G401 (cell line): ENCODE measurements at places on chromosomes 1 and 21. TPM values are rescaled to one million over a fixed set of nuclear protein-coding genes. Genes with fewer than 3 reads are reported as not detected.
A peak's percentile ranks its signal among the peaks of the same experiment; 100 is the strongest.

GBP6 gene
- not detected in 2 replicates for total RNA-seq

DNA sequence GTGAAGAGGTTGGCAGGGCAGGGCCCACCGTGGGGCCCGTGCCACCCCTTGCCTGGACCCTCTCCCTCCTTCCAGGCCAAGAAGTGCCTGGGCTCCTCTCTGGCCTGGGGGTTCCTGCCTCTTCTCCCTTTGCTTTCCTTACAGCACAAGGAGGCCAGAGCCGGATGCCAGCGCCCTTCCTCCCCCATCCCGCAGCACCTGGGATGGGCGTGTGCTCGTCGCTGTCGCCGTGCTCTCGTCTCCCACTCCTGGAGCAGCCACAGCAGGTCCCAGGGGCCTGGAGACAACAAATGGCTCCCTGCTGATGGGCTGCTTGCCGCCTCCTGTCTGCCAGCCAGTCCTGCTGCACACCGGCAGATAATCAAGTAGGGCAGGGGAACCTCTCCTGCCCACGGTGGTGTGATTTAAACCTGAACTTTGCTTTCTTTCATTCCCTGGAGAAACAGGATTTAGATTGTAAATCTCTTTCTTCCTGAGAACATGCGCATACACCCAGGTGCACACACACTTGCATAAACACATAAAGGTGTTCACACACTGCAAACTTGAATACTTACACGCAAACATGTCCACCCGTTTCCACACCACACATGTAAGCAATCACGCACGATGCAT is 50.8 kb upstream of the POU3F1 start:
- no peak for DNase-seq

SYT14 gene
- total RNA-seq = 37.5 and 58.0 TPM in 2 replicates

FAM3B gene
- total RNA-seq = not detected in 2 replicates

RUNX1 gene
- 0.49 TPM in 1 of 2 replicates, not detected in the other for total RNA-seq

DNA sequence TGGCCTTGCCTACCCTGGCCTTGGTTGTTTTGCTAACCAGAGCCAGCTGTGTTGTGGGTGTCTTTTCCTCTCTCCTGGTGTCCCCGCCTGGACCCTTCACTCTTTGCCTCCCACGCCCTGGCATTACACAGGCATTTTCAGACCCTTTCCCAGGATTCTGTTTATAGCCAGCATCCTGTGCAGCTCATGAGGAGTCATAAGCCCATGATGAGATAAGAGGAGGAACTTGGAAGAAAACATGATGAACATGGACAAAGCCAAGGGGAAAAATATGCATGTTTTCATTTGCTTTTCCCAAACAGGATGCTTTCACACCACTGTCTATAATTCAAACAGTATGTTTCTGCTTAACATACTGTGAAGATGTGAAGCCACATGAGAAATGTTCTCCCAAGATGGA is 18.7 kb upstream of the WARS2 start:
- no peak for DNase-seq

DNA sequence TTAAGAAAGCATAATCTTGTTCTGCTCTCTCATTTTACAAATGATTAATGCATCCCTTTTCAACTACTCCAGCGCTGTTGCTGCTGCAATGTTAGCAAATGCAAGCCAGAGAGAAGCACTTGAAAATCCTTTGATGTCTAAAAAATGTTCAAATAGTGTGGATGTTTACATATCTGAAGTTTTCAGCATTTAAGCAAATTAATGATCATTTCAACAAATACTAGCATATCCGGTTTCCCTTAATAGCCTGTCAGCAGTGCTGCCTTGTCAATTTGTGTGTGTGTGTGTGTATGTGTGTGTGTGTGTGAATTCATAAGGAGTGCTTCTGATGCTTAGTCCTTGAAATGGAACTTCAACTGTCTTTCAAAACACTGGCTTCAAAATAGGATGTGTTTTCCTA is 48.1 kb upstream of the WNT2B start:
- no peak for DNase-seq

ITGB2 gene
- not detected in 2 replicates for total RNA-seq

DNA sequence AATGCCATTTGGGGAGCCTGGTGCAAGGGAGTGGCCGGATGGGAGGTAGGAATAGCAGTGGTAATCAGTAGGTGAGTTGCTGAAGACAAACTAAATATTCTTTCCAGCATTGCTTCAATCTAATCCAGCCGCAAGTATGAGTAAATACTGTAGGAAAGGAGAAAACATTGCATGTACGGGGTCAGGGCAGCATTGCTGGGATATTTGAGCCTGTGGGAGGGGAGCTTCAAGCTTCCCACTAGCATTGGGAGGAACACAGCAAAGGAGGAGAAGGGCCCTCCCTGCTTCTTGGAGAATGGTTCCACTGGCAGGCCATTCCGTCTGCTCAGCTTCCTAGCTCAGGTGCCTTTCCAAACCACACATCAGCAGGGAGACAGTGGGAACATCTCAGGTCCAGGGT is 15.2 kb downstream of the CAPN2 start:
- no peak for DNase-seq

- peak; percentile 30 for DNase-seq
These were observed 69.5 kb downstream of the LHX8 start for GRCh38 chr1:75203415-75204277.

- no peak for DNase-seq
These were observed 32.9 kb upstream of the ATP2B4 start for GRCh38 chr1:203593723-203594122.

DNA sequence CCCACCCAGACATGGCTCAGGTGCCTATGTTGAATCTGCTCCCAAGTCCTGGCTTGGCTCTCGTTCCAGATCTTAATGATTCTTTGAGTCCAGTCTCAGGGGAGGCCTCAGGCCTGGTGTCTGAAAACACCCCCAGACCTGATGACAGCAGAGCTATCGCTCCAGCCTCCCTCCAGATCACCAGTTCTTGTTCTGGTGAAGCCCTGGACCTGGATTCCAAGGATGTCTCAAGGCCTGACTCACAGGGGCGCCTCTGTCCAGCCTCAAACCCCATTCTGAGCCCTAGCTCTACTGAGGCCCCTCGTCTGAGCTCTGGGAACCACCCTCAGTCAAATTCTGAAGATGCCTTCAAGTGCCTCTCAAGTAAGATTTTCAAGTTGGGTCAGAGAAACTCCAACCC is 11.4 kb downstream of the MROH7 start:
- DNase-seq = no peak

- no peak for DNase-seq
These were observed 21.2 kb downstream of the IQGAP3 start for GRCh38 chr1:156551066-156551643.

DNA sequence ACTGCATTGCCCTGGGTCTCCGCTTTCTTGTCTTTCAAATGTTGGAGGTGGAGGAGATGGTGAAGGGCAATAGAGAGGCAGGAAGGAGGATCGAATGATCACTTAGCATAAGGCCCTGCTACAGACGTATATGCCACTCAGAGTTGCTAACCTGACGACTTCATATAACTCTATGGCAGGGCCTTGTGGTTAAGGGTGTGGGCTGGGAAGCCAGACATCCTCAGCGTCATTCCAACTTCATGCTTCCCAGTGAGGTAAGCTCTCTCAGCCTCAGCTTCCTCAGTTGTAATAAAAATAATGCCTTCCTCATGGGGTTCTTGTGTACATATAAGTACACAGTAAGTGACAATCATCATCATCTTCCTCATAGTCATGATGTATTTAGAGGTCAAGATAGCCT is 54.6 kb downstream of the CASQ2 start:
- no peak for DNase-seq

ILDR2 gene
- 0.86 and 1.6 TPM in 2 replicates for total RNA-seq

DNA sequence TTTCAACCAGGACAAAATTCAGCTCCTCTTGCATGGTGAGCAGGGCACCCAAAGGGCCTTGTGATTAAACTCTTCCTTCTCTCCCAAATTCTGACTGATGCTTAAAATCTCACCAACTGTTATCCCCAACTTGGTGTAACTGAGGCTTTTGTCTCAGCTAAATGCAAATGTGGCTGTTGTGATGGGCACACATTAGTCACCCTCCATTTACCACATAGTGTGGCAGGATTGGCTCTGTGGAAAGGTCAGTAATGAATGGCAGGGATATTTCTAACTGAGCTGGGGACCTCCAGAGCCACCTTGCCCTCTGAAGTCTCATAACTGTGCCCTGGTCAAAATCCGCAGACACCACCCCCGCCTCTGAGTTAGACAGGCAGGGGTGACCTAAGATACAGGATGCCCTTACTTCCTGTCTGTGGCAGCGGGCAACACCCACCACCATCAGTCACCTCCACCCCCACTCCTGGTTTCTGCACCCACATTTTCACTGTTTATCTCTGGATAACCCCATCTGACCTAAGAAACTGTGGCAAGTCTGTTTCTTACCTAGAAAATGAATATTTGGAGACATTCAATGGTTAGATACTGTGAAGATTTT is 25.4 kb upstream of the RGS16 start:
- no peak for DNase-seq

ADARB1 gene
- total RNA-seq = 67.7 and 68.1 TPM in 2 replicates

- DNase-seq = peak; percentile 26
These were observed 36.7 kb downstream of the ERI3 start for GRCh38 chr1:44318097-44319088.

- DNase-seq = no peak
These were observed 14.2 kb downstream of the ARHGEF2 start for GRCh38 chr1:155964193-155964592.

SAMD13 gene
- not detected in 2 replicates for total RNA-seq

DNA sequence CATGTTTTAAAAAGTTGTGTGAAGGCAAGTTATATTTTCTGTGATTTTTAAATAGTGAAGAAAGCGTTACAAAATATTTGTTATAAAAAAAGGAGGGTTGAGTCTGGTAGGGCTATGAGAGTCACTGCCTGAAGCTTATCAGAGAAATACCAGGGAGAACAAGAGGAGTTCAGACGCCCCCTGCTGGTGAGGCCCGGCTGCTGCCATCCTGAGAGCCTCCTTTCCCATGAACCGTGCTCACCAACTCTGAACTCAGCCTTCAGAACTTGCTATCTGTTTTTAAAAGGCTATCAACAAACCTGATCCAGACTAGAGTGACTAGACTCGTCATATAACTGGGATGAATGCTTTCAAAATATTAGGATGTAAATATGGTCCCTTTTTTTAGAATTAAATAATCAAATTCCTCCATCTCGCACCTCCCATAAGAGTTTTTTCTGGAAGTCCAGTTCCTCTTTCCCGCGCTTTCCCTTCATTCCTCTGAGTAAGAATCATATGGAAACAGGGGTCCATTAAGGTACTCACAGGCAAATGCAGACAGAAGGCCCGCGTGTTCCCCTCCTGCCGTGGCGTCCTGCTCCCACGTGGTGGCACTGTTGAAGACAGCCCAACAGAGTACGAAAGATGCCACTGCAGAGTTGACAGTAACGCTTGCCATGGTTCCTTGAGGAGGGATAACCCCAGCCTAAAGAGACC is 26.2 kb upstream of the SPATA6 start:
- peak; percentile 61 for DNase-seq

DNA sequence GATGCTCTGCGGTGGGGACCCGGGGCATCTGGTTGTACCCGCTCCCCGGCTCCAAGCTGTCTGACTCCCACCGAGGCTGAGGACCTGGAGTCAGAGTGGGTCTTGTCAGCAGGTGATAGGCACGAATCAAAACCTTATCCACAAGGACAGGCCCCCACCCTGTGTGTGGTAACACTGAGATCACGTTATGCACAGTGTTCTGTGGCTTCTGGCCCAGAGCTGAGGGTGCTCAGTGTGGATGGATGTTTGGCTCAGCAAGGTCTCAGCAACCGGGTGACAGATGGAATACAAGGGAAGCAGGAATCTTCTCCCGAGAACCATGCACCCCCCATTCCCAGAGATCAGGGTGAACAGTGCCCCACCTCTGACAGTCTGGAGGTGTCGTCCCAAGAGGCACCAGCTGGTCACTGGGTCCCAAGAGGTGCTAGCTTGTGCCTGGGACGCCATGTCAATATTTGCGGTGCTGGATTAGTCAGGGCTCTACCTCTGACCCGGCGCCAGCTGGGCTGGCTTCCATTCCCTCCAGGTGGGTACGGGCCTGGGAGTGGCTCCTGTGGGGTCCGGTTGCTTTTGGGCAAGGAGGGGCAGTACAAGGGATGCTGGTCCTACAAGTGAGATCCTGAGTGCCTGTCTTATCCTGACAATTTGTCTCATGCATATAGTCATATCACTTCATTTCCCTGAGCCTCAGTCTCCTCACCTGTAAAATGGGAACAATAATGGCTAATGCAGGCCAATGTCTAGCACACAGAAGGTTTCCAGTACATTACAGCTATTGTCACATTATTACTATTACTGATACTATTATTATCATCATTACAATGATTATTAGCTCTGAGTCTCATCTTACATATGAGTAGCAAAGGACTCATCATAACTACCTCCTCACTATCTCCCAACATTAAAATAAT is 957 bp downstream of the CAPN9 start:
- DNase-seq = peak; percentile 66

DNA sequence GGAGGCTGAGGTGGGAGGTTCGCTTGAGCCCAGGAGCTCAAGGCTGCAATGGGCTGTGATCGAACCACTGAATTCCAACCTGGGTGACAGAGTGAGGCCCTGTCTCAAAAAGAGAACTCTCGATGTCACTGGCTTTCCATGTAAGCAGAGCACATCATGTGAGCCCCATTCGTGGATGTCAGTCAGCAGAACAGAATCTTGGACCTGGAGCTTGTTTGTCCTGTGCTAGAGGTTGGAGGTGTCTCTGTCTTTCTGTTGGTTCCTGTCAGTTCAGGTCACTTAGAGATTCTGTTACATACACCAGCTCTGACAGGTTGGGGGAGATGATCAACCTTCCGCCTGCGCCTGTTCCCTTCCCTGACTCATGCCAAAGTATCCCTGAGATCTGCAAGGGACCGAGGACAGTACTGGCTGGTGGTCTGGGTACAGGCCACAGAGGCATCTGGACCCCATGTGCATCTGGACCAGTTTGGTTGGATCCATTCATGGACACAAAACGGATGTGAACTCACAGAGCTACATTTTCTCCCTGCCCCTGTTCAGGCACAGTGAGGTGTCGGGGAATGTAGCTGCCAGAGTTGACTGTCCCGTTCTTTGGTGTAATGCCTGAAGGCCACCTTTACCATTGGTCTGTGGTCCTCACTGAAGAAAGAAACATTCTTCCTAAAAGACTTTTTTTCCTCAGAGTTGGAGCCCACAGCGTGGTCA is 10.0 kb downstream of the ARF1 start:
- no peak for DNase-seq

- no peak for DNase-seq
These were observed 12.6 kb downstream of the PIGP start for GRCh38 chr21:37060296-37060695.

FAM43B gene
- 0.31 and 1.4 TPM in 2 replicates for total RNA-seq

- no peak for DNase-seq
These were observed 99.5 kb upstream of the TSPAN2 start for GRCh38 chr1:115188680-115189395.

GRCh38 chr1:73511038-73511437 is 686.9 kb downstream of the LRRIQ3 start:
- DNase-seq = no peak

GRCh38 chr1:23960291-23961020 is 828 bp downstream of the PNRC2 start:
- DNase-seq = peak; percentile 49

- no peak for DNase-seq
These were observed 3.8 kb downstream of the C1orf35 start for GRCh38 chr1:228099331-228099732.
